Inflammatory macrophage treated with lipopolysaccharide for 4 hours (primary cell): ENCODE measurements at places on chromosomes 5 and 9.
A peak's percentile ranks its signal among the peaks of the same experiment; 100 is the strongest.

- DNase-seq = no peak
Measured at GRCh38 chr9:109975574-109976295, 195.7 kb downstream of the PALM2AKAP2 start.

DNA sequence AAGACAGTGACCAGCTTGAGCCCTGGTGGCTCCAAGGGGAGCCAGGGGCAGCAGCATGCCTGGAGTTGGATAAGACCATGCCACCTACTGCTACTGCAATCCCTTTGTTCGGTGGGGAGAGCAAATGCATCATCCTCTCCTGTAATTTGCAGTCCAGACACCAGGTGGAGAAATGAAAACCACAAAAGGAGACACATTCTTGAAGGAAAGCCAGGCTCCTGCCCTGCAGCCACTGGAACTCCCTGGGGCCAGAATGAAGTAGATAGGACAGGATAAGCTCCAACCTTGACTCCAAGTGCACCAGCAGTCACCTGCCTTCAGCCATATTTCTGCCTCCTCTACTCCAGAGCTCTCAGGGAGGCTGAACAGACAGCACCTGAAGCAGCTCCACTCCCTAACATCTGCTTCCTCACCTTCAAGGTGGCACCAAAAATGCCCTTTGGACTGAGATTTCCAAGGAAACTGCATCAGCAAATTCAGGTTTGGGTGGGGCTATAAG, 65.1 kb upstream of the IQGAP2 start:
- DNase-seq = peak; percentile 52

DNA sequence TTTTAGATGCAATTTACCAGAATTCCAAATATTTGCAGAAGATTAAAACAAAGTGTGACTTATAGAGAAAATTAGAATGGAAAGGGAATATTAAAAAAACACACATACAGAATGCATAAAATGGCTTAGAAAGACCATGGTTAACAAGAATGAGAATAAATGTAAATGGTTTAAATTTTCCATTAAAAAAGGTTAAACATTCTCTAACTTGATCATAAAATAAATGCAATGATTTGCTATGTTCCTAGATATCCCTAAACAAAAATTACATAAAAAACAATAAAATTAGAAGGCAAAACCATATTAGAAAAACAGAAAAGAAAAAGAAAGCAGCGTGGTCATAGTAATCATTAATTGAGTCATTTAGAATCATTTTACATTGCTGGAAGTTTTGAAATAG, 152.5 kb downstream of the TMEM38B start:
- DNase-seq = no peak

GRCh38 chr9:26502311-26502710, 390.3 kb downstream of the CAAP1 start:
- DNase-seq = no peak

DNA sequence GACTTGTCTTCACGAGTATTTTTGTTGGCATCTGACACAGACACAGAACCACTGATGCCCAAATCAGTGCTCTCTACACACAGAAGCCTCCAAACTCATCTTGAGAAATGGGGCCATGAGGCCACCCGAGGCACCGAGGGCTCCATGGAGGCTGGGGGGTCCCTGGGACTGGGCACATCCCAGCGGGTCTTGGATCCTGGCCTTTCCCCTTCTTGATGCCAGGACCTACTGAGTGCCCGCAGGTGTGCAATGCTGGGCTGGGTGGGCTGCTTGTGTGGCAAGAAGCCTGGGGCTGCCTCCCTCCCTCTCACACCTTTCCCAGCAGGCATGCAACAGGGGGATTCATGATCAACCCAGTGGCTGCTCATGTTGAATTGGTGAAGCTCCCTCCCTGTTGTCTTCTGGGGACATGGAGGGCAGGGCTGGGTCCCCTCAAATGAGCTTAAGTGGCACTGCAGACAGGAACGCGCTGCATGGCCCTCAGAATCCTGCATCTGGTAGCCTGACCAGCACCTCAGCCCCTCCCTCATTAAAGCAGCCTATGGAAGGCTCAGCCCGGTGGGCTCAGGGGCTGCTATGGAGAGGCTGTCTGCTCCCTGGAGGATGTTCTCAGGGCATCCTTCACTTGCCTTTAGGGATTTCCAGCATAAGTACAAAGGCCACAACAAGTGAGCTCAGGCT, 63.7 kb upstream of the SIMC1 start:
- no peak for DNase-seq

GRCh38 chr5:19608444-19609002, 379.5 kb downstream of the CDH18 start:
- no peak for DNase-seq

GRCh38 chr5:31990701-31991110, 183.4 kb downstream of the GOLPH3 start:
- no peak for DNase-seq

GRCh38 chr5:125891061-125891725, 532.0 kb upstream of the GRAMD2B start:
- DNase-seq = no peak

- no peak for DNase-seq
Measured at GRCh38 chr5:103461243-103461642, 101.3 kb downstream of the NUDT12 start.

GRCh38 chr9:135951889-135952663, 9.1 kb downstream of the UBAC1 start:
- no peak for DNase-seq

GRCh38 chr9:124412228-124412575, 3.0 kb downstream of the PSMB7 start:
- DNase-seq = no peak

GRCh38 chr9:126410229-126410628, 83.6 kb downstream of the MVB12B start:
- DNase-seq = no peak

- no peak for DNase-seq
Measured at GRCh38 chr9:107975426-107976010, 485.9 kb upstream of the KLF4 start.

DNA sequence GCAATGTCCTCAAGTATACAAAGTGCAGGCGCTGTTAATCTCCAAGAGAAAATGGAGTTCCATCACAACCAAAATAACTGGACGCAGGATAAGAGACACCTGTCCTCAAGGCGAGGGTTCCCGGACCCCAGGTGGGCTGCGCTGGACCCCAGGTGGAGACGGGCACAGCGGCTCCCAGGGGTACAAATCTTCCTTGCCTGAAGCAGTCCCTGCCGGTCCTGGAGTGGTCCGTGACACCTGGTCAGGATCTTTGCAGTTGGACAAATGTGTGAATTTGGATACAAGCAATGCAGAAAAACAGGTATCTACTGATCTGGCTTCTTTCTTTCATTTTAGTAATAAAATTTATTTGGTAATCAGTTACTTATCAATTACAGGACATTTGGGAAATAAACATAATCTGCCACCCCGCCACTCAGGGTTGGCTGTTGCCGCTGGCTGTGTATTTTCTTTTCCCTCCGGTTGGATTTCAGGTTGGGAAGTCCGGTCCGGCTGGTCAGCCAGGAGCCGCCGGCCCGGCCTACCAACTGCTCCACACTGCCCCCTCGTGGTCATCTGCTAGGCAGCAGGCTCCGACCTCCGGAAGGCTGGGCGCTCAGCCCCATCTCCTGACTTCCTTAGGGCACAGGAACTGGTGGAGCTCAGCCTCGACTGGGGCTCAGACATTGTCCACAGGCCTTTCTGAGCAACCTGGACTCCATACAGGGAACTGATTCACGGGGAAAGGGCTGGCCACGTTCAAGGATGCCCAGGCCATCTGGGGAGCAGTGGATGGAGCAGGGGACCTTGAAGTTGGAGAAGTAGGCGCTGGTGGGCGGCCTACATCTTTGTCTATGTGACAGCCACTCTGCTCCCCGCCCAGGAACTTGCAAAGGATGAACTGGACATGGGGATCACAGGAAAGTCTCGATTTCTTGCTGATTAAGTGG, 43.4 kb downstream of the NXNL2 start:
- DNase-seq = peak; percentile 66

DNA sequence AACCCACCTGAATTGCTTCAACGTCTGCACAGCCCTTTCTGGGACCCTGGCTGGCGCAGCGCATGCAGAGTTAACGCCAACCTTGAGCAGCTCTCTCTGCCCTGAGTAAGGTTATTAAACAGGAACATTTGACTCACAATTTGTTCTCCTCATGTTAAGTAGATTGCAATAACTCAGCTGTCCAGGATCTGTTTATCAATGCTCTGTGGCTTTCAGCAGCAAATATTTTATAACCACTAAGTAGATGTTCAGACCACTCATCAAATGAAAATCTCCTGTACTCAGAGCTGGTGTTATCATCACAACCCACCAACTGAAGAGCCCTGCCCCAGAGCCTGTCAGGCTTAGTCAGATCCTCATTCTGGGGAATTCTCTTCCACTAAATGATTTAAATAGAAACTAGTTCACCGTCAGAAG, 403.0 kb downstream of the ZNF608 start:
- DNase-seq = no peak

DNA sequence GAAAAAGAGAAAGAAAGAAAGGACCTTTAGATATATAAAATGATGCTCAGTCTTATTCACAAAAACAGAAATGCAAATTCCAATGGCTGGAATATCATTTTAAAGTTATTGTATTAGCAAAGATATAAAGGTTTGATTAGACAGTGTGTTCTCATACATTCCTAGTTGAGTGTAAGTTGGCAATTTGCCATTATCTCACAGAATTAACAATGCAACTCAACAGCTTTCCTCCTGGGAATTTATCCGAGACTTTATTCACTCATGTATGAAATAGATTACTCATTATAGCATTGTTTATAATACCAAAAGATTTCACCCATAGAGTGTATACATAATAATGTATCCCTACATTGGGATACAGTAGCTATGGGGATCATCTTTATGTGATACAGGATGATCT, 27.1 kb upstream of the MLLT3 start:
- no peak for DNase-seq

- DNase-seq = peak; percentile 48
Measured at GRCh38 chr9:124370896-124371582, 44.2 kb downstream of the PSMB7 start.

DNA sequence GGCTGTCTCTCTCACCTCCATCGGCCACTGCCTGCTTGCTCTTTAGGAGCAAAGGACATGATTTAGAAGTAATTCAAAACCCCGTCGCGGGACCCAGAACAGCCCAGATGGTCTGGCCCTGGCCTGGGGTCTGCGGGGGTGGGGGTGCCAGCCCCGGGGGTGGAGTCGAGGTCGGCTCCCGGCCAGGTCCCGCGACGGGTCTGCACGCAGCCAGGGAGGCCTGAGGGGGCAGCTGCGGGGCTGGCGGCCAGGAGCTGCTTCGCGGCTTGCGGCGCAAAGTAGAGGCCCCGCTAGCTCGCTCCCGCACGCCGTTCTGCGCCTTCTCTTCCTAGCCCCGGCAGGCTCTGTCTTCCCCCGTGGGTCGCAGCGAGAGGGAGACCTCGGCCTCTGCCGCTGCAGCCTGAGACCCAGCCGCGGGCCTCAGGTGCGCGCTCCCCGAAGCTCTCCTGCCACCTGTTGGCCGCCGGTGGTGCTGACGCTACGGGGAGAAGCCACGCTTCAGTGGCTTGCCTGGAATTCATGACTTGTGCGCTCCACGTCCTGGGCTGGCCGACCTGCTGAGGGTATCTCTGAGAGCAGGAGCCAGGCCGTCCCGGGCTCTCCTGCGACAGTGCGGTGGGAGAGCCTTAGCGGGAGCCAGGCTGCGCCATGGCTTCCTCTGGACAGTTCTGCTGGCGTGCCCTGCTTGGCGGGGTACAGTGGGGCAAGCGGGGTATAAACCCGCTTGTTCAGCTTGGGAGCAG, 157.2 kb upstream of the PITX1 start:
- peak; percentile 59 for DNase-seq

- no peak for DNase-seq
Measured at GRCh38 chr9:32525709-32526030, 326 bp downstream of the RIGI start.

- no peak for DNase-seq
Measured at GRCh38 chr5:114477816-114478334, 116.0 kb downstream of the KCNN2 start.

DNA sequence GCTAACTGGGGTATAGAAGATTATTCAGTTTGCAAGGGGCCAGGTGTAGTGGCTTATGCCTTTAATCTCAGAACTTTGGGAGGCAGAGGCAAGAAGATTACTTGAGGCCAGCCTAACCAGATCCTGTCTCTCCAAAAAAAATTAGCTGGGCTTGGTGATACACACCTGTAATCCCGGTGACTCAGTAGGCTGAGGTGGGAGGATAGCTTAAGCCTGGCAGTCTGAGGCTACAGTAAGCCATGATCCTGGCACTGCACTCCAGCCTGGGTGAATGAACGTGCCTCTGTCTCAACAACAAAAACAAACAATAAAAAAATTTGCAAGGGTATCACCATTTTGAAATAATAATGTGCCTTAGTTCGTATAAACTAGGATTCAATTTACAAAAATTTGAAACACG, 51.3 kb downstream of the BAAT start:
- no peak for DNase-seq
